Activated CD4-positive, alpha-beta T cell treated with anti-CD3 and anti-CD28 coated beads, Interleukin-2, amount 10 ng/mL, durations not matched to agents 7 days and 5 days (primary cell): ENCODE measurements at places on chromosomes 2 and 18. TPM values are rescaled to one million over a fixed set of nuclear protein-coding genes. Genes with fewer than 3 reads are reported as not detected.

DNA sequence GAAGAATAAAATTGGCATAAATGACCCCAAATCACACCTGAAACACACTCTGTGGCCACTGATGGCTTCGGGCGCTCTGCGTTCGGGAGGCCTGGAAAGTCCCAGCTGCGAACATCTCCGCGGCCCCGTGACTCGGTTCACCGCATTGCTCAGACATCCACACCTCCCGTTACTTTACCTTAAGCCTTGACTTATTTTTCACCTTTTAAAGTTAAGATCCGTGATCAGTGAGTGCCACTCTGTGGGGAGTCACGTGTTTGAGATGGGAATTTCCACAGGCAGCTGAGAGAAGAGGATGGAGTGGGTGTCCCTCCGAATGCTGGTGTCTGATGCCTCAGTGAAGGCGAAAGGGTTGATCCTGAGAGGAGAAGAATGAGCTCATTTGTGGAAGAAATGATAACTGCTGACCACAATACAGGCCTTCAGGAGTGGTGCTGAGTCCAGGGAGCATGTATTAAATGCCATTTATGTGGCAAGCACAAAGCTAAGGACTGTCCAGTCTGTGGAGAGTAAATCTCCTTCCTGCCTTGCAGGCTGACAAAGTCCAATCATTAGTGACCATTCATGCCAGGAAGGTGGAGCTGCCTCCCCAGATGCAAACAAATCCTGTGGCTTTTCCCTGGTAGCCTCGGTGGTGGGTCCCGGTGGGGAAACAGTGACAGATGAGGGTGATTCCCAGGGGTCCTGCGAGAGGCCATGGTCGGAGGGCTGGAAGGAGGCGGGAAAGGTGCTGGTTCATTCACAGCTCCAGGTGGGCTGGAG is 168.8 kb downstream of the RTP5 start:
- no peak for DNase-seq
- H3K36me3 ChIP-seq, result no peaks in the 10 kb centered on the region

DNA sequence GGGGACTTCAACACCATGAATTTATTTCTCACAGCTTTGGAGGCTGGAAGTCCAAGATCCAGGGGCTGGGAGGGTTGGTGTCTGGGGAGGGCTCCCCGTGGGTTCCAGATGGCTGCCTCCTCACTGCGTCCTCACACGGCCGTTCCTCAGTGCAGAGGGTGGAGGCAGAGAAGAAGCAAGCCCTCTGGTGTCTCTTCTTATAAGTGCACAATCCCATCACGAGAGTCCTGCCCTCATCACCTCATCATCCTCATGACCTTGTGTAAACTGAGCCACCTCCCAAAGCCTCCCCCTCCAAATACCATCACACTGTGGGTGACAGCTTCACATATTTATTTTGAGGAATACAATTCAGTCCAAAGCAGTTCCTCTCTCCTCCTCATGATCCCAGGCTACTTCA is 26.3 kb downstream of the TMEM163 start:
- H3K36me3 ChIP-seq, result no peaks in the 10 kb centered on the region
- H3K27me3 ChIP-seq, result peaks cover 18% of the 10 kb centered on the region
- no peak for DNase-seq
- no peak overlapping the region for H3K4me3 ChIP-seq

Gene NAT8
- not detected for total RNA-seq

GRCh38 chr2:218722876-218723785 is 12.5 kb downstream of the TTLL4 start:
- no peak for DNase-seq
- no peak overlapping the region for H3K4me3 ChIP-seq
- H3K27me3 ChIP-seq, result no peaks in the 10 kb centered on the region
- peaks cover 20% of the 10 kb centered on the region for H3K36me3 ChIP-seq
- peaks cover 14% of the 10 kb centered on the region for H3K4me1 ChIP-seq

GRCh38 chr2:31318361-31319336 is 84.7 kb downstream of the EHD3 start:
- H3K4me3 ChIP-seq, result peak overlapping the region; percentile 29
- H3K27ac ChIP-seq, result peak overlapping the region; percentile 87
- DNase-seq, result peak; percentile 46
- peaks cover 4% of the 10 kb centered on the region for H3K36me3 ChIP-seq

Gene RND3
- not detected for total RNA-seq

Gene FAHD2B
- total RNA-seq, result 22.1 TPM
